ENCODE measurements at places on chromosomes 11 and 22.
A peak's percentile ranks its signal among the peaks of the same experiment; 100 is the strongest.

- DNase-seq, result no peak
These were observed 9.2 kb upstream of the TSSC4 start for GRCh38 chr11:2391181-2391975.

DNA sequence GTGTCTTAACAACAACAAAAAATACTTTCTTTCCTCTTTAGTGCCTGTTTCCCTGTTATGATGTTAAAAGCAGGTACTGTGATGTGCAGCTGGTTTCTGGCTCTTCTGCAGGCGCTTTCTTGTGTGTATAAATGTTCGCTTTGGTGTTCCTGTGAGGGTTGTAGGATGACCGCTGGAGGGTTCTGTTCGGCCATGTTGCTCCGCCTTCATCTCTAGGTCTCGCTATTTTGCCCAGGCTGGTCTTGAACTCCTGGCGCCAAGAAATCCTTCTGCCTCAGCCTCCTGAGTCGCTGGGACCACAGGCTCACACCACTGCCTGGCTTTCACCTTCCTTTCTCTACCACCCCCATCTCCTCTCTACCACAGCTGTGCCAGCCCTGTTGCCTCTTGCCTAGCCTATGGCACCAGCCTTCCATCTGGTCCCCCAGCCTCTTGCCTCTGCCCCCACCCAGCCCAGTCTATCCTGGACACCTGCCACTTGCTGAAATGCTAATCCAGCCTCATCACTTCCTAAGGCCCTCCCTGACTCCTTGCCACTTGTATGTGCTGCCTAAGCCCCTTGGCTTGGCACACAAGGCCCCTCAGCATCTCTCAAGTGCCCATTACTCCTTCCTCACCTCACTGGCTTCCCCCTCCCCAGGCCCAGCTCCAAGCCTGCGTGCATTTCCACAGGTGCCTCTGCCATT lies 5.5 kb downstream of the LRRC74B start:
- no peak for DNase-seq

DNA sequence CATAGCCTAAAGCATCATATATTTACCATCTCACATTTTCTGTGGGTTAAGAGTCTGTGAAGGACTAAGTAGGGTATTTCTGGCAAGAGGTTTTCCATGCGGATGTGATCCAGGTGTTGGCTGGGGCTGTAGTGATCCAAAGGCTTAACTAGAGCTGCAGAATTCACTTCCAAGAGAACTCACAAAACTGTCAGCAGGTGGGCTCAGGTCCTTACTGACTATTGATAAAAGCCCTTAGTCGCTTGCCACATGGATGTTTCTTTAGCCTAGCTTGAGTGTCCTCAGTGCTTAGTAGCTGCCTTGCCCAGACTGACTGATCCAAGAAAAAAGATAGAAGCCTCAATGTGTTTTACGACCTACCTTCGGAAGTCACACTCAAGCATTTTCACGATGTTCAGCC lies 250.8 kb downstream of the CNTN5 start:
- no peak for DNase-seq

GRCh38 chr11:107705027-107705426 lies 6.8 kb downstream of the SLN start:
- DNase-seq, result peak; percentile 5

DNA sequence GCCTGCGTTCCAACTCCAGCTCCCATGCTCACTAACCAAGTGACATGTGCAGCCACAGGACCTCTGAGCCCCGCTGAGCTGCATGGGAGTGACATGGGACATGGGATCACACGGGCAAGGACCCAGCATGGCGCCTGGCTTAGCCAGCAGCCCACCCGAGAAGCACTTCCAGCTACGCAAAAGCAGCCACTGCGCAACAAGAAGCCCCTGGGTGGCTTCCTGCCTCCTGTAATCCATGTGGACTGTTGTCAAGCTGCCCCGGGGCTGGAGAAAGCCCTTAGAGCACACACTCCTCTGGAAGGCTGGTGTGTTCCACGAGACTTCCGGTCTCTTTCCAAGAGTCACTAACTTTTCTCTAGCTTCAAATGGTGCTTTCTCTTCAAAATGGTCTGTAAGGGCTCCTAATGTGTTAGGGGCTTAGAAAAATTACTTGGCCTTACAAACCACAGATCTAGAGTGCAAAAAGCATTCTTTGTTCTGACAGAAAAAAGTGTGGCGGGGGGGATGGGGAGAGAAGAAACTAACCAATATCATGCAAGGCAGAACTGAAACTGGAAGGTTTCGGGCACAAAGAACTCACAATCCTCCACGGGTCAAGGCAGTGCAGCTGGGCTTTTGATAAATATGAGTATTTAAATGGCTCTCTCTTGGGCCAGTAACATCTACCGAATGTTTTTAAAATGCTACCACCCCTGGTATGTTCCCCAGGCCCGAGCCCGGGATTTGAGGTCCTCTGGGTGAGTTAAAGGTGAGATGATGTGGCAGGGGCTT lies 5.5 kb downstream of the C11orf24 start:
- no peak for DNase-seq

GRCh38 chr22:22895776-22896445 lies 8.3 kb downstream of the IGLL5 start:
- DNase-seq, result no peak

DNA sequence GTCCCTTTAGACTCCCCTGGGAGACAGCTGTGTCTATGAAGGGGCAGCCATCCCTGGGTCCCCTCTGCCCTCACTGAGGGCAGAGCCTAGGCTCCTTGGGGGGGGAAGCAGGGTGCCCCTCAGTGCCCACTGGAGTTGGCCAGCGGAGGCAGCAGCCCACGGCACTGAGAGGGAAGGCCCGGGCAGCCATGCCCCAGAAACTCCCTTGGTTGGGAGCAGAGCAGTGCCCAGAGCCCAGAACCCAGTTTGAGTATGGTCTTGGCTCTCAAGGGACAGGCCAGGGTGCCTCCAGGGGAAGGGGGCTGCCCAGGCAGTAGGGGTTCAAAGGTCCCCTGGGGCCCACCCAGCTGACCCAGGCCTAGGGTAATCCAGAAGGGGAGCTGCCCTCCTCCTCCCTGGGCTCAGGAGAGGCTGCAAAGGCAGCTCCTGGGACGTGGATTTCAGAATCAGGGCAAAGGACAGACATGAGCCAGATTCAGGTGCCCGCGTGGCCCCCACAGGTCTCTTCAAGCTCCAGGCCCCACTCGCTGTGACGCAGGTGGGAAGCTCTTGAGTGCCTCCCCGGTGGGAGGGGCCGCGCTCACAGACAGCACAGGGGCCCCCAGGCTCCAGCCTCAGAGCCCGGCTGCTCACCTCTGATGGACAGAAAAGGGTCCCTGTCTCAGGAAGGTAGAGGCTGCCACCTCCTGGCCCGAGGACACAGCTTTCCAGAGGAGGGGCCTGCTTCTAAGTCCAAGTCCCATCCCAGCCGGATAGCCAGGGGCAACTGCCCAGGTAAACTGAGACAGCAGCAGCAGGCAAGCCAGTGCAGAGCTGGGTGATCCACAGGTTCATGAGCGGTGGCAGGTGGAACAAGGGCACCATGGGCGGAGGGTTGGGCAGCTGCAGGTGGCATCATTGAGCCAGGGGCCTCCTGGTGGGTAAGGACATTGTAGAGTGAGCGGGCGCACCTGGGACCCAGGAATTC lies 2.6 kb downstream of the C11orf21 start:
- peak; percentile 8 for DNase-seq

DNA sequence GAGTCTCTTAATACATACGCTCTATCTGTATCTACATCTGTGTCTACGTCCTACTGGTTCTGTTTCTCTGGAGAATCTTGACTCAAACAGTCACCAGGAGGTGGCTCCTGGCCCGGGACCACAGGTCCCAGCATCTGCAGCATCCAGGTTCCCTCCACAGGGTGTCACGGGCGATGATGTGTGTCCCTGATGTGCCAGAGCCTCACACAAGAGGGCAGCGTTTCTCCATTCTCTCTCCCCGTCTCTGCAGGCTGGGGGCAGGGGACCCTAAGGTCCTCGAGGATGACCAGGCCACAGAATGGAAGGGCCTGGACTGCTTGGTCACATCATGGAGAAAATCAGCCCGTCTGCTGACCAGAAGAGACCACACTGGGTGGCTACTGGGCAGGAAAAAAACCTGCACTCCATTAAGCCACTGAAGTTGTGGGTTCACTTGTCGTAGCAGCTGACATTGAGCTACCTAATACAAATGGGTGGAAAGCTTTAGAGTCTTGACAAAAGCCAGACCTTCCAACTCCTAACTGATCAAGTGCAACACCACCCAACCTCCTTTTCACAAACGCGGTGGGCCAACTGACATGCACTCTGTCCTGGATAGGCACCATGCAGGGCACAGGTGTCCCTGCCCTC lies 392.5 kb downstream of the CTTN start:
- no peak for DNase-seq

- DNase-seq, result peak; percentile 96
These were observed at the start of the genes ELP4 and IMMP1L for GRCh38 chr11:31509429-31510345. TSS of gene ELP4 (plus strand) at chr11:31509767. CDS start at chr11:31509785, 18 bp downstream. TSS of gene IMMP1L (minus strand) at chr11:31509622. CDS start at chr11:31463276, 46,346 bp downstream.

DNA sequence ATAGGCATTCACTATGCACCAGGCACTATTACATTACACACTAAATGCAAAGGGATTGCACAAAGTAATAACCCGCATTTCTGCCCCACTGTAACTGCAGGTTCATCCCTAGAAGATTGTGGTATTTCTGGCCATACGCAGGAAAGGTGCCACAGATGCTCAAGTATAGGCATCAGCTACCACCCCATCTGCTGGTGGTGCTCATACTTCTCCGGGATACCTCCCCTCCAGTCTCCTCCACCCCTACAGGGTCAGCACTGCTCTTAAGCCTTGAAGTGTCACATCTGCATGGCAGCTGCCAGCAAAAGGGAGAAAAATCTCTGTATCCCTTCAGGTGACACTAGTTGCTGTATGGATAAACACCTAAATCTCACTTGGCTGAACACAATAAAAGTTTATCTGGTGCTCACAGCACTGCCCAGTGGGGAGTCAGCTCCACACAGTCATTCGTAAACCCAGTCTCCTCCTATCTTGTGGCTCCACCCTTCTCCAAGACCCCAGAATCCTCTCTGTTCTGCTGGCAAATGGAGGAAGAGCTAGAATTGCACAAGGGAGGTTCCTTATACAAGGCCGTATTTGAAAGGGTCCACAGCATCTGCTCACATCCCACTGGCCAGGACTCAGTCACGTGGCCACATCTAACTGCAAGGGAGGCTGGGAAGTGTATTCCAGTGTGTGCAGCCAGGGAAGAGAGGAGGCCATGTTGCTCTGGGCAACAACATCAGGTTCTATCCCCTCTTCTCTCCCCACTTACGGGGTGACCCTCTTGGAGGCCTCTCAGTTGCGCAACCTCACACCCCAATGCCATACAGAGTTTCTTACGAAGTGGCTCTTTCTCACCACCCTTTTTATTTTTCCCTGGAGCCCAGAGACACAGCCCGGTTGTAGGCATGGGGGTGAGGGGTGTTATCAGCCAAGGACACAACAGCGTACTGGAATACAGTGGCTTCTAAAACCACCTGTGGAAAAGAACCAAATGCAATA lies 114.7 kb downstream of the BUD13 start:
- DNase-seq, result peak; percentile 4

DNA sequence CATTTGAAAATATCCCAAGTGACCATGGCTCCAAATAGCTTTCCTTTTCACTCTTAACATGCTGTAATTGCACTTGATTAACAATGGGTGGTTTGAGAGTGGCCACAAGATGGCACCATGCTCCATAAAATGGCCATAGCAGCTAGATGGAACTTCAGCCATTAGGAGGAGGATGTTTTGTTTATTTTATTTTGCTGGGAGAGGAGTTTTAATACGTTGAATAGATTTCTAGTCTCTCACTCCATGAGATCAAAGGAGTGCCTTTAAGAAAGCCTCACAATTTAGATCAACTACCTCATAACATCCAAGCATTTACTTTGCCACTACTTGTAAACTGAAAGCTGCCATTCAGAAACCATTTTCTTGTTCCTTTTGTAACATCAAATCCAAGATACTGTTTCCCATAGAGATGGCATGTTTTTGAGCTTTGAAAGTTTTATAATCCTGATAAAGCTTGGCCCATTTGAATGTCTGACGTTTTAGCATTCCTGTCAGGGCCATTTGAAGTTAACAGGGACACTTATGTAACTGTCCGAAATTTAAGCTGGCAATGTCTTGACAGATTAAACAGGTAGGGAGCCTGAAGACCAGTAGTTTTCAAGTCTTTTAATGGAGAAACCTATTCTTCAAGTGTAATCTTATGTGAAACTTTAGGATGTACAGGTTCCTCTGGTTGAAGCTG lies 4.7 kb downstream of the FEN1 start:
- DNase-seq, result peak; percentile 76

GRCh38 chr11:110490886-110491285 lies 61.1 kb downstream of the FDX1 start:
- DNase-seq, result no peak

DNA sequence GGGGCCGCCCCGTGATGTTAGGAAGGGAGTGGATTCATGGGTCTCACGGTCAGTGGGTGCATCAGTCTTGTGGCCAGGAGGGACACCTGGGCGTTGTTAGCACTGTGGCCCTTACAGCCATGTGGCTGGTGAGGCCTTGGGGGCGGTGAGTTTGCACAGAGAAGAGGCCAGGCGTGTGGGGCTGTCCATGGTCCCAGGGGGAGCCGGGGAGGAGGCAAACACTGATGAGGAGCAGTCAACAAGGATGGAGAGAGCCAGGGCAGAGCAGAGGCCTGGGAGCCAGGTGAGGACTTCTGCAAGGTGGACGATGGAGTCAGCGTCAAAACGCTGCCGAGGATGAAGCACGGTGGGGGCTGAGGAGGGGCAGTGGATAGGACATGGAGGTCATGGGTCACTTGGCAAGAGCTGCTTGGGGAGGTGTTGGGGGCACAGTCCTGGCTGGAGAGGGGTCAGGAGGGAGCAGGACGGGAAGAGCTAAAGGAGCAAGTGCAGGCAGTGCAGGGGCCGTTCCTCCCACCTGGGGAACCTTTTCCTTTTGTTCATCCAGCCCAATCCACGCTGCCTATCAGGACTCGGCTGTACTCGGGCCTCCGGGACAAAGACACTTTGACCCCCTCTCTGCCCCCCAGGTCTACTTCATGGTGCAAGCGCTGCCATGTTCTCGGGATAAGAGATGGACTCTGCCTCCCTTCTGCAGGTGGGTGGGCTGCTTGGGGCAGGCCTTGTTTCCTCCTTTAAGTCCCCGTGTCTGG lies 801.1 kb downstream of the TBC1D22A start:
- DNase-seq, result no peak

DNA sequence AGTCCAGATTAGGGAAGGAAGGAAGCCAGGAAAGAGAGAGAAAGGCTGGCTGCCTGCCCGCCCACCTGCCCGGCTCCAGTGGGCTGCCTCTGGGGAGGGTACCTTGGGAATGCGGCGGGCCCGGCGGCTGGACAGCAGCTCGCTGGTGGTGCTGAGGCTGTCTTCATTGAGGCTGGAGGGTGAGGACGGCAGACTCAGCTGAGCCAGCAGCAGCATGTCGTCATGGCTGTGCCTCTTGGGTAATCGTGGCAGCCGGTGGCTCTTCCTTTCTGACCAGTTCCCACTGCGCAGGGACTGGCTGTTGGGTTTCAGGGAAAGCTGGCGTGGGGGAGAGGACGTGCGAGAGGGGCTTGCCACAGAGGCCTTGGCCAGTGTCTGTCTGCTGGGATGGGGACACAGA lies 32.9 kb downstream of the RPL27A start:
- no peak for DNase-seq

- no peak for DNase-seq
These were observed 25.6 kb downstream of the SMARCB1 start for GRCh38 chr22:23812378-23812777.

DNA sequence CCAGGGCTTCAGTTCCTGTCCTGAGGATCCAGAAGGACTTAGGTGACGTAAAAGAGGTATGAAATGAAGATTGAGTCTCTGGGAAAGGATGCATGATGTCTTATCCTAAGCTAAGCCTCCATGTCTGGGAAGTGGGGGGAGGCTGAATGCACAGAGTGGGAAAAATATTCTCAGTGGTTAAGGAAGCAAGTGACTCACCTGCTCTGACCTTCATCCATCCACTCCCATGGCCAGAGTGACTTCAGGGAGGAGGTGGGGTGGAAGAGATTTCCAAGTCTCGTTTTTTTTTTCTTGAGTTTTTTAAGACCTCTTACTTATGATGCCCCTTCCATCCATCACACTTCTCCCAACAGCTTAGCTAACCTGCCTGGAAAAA lies 32.5 kb upstream of the POLD3 start:
- no peak for DNase-seq
